ENCODE measurements at places on chromosomes 1 and 21.

DNA sequence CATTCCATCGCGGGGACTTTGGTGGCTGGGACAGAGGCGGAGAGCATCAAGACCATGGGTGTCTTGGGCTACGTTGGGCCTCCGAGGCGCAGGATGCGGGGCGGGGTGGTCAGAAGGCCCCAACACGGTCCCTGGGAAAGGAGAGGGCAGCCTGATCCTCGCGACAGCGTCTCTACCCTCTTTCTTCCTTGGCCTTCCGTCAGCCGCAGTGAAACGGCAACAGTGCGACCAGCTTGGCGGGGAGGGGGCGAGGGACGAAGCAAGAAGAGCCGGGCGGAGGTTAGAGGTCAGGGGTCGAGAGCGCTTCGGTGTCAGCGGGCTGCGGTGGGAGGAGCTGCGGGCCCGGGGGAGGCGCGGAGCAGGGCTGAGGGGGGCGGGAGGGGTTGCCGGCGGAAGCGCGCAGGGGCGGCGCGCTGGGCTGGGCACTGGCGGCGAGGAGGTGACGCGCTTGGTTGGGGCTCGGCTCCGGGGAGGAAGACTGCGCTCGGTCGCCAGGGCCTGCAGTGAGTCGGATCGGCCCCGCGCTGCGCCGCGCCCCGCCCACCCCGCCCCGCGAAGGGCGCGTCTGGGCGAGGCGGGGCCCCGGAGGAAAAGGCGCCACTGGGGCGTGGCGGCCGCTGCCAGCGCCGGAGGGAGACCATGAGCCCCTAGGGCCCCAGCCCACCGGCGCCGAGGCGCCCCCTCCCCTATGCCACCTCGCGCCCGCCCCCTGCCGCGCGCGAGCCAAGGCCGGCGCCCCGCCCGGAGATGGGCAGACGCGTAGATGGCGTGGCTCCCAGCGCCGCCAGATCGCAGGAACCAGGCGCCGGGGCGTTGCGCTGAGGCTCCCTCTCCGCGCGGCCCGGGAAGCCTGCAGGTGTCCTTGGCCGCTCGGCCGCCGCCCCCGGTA is at the start of gene KCNC4:
TSS of gene KCNC4 (plus strand) at position 600 of the 889 bp plus-strand sequence. CDS start 1,186 bp downstream, outside the sequence.
- peak; percentile 92 for DNase-seq

DNA sequence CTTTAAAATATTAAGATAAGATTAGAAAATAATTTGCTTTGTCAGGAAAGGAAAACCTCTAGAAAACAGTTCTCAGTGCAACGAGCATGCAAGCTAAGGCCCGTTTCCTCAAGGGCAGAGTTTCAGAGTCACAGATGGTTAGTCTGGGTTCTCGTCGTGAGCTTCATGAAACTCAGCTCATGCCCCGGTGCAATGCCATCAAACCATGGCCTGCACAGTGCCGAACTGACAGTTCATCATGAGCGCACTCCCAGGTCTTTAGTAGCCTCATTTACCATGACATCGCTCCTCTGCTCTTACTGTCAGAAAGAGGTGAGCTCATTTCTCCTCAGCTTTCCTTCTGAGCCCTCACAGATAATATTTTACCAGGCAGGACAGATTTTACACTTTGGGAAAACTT is 319.2 kb downstream of the NTNG1 start:
- DNase-seq, result no peak

DNA sequence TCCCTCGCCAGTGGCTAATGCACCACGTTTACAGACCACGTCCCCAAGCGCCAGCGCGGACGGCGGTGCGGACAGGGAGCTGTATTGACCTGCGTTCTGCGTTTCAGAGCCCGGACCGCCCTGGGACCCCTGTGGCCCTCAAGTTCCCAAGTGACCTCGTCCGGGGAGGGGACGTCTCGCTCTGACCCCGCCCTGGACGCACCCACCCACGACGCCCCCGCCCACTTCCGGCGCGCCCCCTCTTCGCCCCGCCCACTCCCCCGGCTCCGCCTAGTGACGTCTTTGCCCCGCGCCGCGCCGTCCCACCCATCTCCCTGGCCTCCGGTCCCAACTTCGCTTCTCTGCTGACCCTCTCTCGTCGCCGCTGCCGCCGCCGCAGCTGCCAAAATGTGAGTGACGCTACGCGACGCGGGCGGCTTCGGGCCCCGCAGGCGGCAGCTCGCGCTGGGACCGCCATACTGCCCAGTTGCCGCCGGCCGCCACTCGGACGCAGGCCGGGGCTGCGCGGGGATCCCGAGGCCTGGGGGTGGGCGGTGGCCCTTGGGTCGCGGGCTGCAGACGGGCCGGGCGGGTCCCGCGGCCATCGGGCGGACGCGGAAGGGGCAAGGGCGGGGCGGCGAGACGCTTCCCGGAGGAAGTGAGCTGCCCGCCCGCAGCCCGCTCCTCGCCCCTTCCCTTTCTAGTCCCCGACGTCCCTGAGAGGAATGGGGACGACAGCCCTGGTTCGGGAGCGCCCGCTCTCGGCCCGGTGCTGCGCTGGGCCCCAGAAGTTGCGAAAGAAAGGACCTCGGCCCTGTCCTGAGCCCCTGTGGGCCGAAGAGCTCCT is at the start of gene VAMP3:
TSS of gene VAMP3 (plus strand) at position 300 of the 826 bp plus-strand sequence. CDS start at position 388, 88 bp downstream.
- DNase-seq, result peak; percentile 98

- DNase-seq, result no peak
Observed at GRCh38 chr1:208942394-208943130, 641.0 kb upstream of the CAMK1G start.

- no peak for DNase-seq
Observed at GRCh38 chr1:91502672-91503184, 2.1 kb downstream of the CDC7 start.
